ENCODE measurements at places on chromosomes 12 and 14.

DNA sequence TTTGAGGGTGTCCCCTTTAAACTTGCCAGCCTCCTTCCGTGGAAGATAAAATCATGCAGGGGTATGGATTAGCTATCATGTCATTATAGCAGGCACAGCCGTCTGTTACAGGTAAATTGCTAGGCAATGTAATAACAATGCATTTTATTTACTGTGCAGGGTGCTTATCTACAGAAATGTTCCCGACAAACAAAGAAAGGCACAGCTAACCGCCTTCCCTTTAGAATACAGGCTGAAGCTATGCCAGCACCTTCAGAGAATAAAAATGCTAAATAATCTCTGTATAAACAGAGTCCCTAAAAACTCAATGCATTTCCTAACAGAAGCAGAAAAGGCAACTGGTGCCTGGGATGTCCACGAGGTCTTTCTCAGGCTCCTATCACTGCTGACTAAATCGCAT, 239.2 kb downstream of the SPTSSA start:
- DNase-seq, result no peak

- no peak for DNase-seq
Measured at GRCh38 chr14:26323869-26324268, 274.0 kb downstream of the NOVA1 start.

DNA sequence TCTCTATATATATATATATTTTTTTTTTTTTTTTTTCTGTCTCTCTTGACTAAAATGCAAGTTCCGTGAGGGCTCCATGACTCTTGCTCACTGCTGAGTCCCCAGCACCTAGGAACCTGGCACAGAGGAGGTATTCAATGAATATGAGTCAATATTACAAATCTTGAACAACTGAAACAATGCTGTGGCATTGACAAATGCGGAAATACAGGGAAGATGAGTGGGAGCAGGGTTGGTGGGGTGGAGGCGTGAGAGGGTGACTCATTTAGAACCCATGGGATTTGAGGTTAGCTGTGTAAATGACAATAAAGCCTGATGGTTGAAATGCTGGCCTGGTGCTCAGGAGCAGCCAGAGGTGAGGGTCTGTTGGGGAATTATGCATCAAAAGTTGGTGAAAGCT, 121.7 kb upstream of the FUT8 start:
- no peak for DNase-seq

DNA sequence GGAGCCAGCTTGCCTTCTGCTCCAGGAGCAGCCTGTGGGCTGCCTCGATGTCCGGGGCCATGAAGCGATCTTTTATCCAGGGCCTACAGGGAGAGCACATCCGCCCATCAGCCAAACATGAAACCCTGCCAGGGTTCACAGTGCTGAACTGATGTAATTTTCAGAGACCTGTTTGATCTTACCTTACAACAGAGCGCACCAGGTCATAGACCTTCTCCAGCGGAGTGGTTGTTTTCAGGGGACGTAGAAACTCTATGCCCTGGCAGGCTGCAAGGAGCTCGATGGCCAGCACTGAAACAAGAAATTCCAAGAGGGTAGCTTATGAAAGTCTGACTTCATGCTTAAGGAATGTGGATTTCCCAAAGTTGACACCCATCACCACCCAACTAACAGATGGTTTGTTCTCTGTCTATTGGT, 19.7 kb downstream of the HAL start:
- DNase-seq, result no peak

- no peak for DNase-seq
Measured at GRCh38 chr14:88130057-88130432, 125.1 kb downstream of the GPR65 start.

DNA sequence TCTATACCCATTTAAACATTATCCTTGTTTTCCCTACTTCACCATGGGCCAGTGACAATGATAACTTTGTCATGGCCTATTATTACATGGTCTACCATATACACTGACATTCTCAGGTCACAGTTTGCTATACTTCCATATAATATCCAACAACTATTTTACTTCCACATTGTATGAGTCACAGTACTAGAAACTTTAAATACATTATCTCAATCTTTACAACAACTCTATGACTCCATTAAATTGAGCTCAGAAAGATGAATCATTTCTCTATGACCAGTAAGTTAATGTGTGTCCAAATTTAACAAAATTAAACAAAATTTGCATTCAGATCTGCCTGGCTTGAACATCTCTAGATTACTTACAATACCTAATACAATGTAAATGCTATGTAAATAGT, 93.9 kb downstream of the PLEKHG7 start:
- DNase-seq, result no peak

DNA sequence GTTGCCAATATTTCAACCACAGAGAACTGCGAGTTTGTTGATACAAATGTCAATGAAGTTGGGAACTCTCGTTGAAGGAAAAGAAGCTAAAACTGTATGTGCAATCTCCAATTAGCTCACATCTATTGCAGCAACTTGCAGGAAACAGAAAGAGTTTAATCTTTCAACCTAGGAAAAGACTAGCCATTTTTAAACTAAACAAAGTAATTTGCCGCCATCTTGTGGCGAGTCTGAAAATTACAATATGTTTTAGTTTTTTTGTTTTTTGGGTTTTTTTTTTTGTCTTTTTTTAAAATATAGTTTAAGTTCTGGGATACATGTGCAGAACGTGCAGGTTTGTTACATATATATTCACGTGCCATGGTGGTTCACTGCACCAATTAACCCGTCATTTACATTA, 131.2 kb upstream of the FOXG1 start:
- DNase-seq, result no peak

DNA sequence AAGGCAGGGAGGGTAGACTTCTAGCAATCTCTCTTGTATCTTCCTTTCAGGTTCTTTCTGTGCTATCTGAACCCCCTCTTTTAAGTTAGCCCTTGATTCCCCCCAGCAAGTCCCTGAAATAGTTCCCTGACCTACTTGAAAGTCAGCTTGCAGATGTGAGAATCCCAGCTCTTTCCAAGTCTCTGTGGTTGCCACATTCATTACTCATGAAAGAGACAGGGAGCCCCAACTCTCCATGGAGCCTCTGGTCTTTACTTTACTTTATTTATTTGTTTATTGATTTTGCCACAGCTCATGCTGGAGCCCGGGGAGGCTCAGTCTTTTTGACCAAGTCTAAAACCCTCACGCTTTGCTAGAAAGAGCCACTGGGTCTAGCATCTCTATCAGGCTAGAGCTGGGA, 193.6 kb upstream of the FAR2 start:
- no peak for DNase-seq
